ENCODE measurements at places on chromosomes 12 and 14.

DNA sequence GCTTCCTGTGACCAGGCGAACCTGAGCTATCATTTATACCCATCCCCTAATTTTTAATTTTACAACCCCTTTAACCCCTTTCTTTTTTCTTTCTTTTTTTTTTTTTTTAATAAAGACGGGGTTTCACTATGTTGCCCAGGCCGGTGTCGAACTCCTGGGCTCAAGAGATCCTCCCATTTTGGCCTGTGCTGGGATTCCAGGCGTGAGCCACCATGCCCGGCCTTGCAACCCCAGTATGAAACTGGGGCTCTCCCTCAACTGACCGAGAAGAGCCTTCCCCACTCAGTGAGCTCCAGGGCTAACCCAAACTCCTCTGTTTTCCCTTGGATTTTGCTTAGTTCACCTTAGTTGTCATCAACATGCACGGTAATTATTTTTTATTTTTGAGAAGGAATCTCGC lies 992 bp downstream of the CPSF2 start:
- no peak for DNase-seq

DNA sequence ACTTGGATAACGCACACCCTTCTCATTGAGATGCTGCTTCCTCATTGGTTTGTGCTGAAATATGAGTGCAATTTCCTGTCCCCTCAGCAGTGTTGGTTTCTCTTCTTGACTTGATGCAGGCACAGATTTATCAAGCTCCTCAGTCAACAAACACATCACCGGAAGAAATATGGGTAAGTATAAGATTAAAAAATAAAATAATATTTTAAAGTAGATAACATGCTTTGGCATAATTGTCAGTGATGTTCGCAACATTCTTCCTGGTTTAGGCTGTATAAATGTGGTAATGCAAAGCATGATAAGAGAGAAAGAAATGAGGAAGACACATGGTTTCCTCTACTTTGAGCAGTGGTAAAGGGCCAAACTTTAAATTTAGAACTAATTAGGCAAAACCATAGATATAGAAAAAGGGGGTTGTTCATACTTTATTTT lies at the start of gene GPR65:
GPR65 (plus strand) TSS at position 86 of the 432 bp plus-strand sequence. CDS start 5,713 bp downstream, outside the sequence.
- DNase-seq: no peak

- DNase-seq: no peak
These were observed 71.5 kb downstream of the VWF start for GRCh38 chr12:6052940-6053329.

DNA sequence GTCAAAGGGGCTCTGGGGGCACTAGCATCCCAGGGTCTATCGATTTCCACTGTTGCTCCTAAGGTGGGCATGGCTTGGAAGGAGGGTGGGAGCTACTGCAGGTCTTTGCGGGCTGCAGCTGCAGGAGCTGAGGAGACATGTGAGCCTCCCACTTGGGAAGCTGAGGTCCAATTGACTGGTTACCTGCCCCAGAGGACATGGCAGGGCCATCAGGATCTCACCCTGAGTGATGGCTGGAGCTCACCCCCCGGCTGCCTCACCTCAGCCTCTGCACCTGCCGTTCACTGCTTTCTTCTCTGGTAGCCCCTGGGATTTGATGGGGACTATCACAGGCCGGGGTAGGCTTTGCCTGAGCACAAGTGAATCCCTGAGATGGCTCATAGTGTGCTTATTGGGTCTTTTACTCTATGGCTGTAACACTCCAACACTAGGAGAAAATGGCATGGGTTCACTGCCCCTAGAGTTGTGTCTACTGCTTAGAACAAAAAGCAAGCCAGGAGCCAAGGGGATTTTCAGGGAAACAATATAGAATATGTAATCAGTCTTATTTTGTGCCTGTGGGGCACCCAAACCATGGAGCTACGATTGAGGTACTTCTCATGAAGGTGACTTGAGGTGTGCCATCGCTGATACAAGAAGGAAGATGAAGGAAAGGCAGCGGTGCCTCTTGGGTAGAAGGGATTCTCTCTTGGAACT lies 3.2 kb upstream of the KRT4 start:
- no peak for DNase-seq

DNA sequence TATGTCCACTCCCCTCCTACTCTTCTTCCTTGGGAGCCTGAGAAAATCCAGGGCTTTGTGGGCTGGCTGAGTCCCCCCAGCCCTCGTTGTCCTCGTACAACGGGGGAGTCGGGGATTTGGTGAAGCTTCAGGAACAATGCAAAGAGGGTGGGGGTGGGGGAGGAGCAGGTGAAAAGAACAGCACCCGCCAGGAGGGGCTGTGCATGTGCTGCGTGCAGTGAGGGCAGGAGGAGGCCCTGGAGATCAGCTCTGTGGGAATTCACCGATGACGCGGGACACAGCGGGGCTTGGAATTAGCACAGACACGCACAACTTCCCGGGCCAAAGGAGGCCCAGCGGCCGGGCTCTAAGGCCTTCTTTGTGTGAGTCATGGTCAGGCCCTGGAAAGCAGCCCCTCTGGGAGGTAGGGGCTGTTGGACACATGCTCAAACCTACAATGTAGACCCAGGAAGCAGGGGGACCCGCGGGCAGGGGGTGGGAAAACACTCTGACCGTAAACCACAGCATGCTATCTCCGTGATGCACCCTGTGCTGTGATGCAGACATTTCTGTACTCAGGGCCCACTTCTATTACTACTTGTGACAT lies 32.8 kb downstream of the RBM19 start:
- no peak for DNase-seq

- DNase-seq: no peak
These were observed 4.8 kb downstream of the COPZ1 start for GRCh38 chr12:54329759-54330158.

DNA sequence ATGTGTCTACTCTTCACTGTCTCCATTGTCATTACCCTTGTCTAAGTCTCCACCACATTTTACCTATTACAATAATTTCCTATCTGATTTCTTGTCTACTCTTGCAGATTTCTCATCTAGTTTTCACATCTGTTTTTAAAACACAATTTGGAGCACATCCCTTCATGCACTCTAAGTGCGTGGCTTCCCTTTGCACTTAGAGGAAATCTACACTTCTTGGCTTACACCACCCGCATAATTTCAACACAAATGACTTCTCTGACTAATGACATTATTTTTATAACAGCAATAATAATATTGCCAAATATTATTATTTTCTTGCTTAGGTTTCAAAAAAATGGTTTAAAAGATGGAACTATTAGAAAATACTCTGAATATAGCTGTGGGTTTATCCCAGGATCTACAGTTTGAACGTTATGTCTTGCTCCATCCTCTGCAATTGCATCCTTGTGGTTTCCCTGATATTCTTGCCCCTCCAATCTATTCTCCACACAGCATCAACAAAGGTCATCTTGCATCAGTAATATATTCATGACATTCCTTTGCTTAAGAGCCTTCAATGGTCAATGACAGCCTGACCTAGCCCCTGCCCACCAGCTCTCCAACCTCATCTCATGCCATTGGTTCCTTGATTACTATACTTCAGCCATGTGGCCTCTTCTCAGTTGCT lies 153.7 kb downstream of the SLC25A21 start:
- DNase-seq: no peak

DNA sequence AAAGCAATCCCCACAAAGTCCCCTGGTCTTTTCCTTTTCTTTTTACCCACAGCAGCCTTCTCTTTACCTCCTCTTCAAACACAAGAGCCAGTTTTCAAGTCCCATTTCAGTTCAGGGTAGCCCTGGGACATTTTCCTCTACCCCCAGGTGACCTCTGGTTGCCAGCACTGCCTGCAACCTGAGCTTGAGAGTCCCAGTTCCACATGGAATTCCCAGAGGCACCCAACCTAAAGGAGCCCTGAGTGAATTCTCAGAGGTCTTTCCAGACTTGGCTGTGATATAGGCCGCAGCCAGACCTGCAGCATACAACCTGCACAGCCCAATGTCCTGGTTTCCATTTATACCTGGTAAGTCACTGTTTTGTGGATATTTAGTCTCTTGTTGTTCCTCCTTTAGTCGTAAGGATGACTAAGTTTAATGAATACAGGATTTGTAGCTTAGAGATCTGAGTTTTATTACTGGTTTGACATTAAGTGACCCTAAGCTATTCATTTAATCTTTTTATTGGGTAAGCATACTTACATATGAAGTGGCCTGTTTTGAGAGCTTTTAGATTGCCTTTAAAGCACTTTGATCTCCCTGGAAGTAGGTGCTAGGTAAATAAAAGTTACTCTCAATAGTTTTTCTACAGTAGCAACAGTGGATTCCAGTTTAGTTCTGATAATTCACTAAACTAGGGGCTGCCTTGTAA lies 159.8 kb downstream of the TGFB3 start:
- DNase-seq: no peak

- DNase-seq: no peak
These were observed 87.7 kb upstream of the KRR1 start for GRCh38 chr12:75599061-75599460.

GRCh38 chr12:26878661-26879119 lies 45.7 kb upstream of the ITPR2 start:
- peak; percentile 9 for DNase-seq
